H9 (cell line): ENCODE measurements at places on chromosomes 12 and 14. TPM values are rescaled to one million over a fixed set of nuclear protein-coding genes. Genes with fewer than 3 reads are reported as not detected.

The KIF5A gene
- total RNA-seq, result 17.7 and 18.5 TPM in 2 replicates

The SAMD15 gene
- total RNA-seq, result 1.1 and 2.7 TPM in 2 replicates

The KRT72 gene
- total RNA-seq, result not detected in 2 replicates

The CLEC6A gene
- 0.17 and 0.37 TPM in 2 replicates for total RNA-seq

GRCh38 chr12:89544022-89544421 lies 18.2 kb upstream of the POC1B start:
- DNase-seq, result no peak

GRCh38 chr12:62647586-62647985 lies 181.0 kb downstream of the MON2 start:
- DNase-seq, result no peak

- no peak for DNase-seq
Observed at GRCh38 chr14:96614481-96614881, 112.3 kb downstream of the PAPOLA start.

- no peak for DNase-seq
Observed at GRCh38 chr12:100632445-100632892, 59.0 kb downstream of the GAS2L3 start.

DNA sequence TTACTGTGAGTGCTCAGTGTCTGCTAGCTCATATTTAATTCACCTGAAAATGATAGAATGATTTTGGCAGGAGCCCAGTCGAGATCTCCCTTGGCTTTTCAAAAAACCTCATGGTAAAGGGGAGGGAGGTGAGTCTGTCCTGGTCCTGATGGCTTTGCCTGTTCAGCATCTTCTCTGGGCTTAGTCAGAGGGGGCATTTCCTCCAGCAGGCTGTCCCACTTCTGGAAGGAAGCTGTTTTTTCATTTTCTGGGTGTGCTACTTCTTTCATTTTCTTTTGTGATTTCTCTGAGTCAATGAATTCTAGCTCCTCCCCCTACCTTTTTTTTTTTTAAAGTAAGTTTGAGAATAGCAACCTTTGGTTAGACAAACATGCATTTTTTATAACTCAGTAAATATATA lies 58.8 kb downstream of the TMX1 start:
- no peak for DNase-seq

DNA sequence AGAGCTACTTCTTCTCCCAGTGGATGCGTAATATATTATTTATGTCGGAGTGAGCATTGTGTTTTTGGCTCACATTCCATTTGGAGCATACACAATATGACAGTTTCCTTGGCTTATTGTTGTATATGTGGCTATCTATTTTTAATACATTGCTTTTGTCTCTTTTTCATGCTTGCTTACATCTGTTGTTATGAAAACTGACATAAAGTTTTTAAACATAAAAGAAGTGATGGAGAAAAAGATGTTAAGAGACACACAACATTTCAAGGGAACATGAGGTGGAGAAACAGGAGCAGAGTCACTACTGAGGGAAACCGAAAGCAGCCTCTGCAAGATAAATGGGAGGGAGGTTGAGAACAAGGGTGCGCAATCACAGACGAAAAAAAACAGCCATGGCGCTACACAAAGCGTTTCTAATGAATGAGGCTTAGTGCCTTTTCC lies 228.4 kb upstream of the NPAS3 start:
- no peak for DNase-seq

DNA sequence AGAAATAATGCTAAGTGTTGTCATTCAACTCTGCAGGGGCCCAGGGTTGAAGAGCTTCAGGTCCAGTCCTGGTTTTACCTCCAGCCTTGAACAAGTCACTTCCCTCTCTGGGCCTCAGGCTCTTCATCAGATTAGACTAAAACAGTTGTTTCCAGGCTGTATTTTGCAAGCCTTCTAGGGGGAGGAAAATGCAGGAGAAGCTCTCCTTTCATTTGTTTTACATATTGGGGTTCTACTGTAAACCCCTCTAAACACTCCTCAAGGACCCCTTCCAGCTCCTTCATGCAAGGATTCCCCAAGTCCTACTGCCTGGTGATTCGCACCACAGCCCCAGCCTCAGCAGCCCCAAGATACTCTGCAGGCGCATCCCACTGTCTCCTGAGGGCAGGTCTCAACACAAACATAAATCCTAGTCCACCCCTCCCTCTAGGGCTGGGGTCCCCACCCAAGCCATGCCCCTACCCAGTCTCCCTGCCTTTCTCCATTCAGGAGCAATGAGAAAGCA lies 2.7 kb downstream of the SDR9C7 start:
- no peak for DNase-seq

GRCh38 chr14:21215879-21216251 lies 53.4 kb downstream of the HNRNPC start:
- DNase-seq, result no peak

DNA sequence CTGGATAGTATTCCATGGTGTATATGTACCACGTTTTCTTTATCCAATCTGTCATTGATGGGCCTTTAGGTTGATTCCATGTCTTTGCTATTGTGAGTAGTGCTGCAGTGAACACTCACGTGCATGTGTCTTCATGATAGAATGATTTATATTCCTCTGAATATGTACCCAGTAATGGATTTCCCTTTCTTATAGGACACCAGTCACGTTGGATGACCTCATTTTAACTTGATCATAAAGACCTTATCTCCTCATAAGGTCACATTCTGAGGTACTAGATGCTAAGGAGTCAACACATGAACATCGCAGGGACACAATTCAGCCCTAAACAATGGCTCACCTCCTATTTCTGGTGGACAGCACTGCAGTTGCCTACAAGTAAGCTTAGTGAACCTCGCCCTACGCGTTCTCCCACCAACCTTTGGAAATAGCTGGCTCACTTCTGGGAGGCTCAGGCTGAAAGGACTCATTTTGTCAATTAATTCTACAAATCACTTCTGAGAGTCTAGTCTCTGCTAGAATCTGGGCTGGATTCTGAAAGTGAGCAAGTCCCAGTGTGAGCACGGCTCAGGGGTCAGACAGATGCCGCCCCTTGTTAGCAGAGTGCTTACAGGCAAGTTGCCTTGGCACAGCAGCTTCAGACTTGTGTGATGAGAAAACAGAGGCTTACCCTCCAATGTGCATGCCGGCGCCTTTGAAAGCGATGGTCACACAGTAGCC lies 183.8 kb upstream of the GSC start:
- no peak for DNase-seq

DNA sequence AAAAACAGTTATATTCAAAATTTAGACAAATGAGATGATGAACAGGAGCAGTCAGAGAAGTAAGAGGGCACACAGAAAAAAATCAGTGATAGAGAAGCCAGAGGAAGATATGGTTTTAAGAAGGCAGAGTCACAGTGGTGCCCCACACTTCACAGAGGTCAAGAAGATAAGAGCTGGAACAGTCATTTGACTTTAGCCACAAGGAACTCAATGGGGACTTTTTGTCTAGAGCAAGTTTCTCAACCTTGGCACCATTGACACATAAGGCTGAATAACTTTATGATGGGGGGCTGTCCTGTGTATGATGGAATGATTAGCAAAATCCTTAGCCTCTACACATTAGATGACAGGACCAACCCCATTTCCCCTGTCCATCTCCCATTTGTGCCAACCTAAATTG lies 172.8 kb upstream of the PLEKHG7 start:
- DNase-seq, result no peak

- no peak for DNase-seq
Observed at GRCh38 chr12:109563291-109564284, 9.7 kb downstream of the MMAB start.

DNA sequence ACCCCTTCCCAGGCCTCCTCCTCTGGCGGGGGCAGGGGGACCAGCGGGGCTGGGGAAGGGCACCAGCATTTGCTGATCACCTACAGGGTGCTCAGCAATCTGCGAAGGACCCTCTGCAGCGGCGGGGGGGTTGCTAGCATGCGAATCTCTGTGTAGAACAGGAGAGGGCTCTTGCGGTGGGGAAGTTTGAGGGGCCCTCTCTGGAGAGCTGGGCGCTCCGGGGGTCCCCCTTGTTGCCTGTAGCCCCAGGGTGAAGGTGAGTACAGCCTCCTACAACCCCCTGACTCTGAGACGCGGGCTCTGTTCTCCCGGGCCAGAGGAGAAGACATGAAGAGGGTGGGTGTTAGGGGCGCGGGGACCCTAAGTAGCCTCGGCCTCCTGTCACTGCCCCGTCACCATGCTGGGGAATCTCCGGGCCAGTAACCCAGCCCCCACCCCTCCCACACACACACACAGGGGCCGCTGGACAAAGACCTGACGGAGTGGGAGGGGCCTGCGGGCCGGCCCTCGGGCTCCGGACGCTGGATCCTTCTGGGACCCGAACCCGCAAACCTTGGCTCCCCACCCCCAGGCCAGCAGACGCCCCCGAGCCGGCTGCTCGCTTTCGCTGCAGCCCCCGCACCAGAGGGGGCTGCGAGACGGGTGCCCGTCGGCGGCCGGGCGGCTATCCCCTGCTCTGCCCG lies 734 bp downstream of the FIGNL2 start:
- DNase-seq, result peak; percentile 76

DNA sequence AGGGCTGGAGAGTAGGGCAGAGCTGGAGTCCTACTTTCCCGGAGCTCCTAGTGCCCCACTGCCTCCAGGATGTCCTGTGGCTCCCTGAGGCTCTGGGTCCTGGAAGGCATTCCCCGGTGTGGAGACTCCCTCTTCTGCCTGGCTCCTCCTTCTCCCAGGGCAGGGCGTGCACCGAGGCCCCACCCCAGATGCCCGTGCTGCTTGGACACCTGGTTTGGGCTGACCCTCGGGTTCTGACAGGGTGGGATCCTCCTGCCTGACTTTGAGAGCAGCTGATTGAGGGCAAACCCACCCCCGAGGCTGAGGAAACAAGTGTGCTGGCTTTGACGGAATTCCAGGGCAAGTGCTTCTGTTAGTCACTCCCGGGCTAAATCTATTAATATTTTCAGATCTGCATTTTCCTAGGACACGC lies 15.4 kb downstream of the TEAD4 start:
- peak; percentile 73 for DNase-seq

DNA sequence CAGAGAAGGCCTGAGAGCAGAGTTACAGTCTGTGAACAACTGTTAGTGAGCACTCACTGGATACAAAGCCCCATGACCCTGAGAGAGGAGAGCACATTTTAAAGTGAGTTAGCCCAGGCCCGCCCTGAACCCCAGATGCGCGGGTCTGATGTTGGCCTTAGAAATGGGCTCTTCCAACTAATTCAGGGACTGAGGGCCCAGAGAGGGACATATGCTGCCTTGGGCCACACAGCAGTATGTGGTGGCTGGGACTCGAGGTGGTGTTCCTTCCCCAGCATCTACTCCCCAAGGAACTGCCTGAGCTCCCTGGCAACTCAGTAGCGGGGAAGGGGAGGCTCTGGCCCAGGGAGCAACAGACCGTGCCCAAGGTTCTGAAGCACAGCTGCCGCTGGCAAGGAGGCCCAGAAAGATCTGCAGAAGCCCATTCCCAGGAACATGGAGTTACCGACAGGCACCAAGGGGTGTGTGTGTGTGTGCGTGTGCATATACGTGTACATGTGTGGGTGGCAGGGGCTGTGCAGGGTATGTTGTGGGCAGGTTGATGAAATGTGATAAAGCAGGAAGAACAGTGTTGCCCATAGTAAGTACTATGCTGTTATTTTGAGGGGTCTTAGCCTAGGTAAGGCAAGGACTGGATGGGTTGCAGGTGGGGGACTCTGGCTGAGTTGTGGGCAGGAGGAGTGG lies 40.5 kb downstream of the KRT80 start:
- no peak for DNase-seq
